Activated CD4-positive, alpha-beta T cell treated with anti-CD3 and anti-CD28 coated beads, Interleukin-2, amount 10 ng/mL, durations not matched to agents 7 days and 5 days (primary cell): ENCODE measurements at places on chromosomes 7 and 10.
A peak's percentile ranks its signal among the peaks of the same experiment; 100 is the strongest.

- no peaks in the 10 kb centered on the region for H3K36me3 ChIP-seq
- H3K27me3 ChIP-seq: no peaks in the 10 kb centered on the region
- H3K4me1 ChIP-seq: no peaks in the 10 kb centered on the region
- DNase-seq: no peak
- no peak overlapping the region for H3K4me3 ChIP-seq
These were observed 157.4 kb upstream of the MAGI2 start for GRCh38 chr7:79610748-79611304.

GRCh38 chr10:7872041-7872442 lies 53.7 kb downstream of the TAF3 start:
- DNase-seq: no peak
- H3K4me3 ChIP-seq: peak overlapping the region; percentile 41
- H3K36me3 ChIP-seq: no peaks in the 10 kb centered on the region

GRCh38 chr10:123559823-123560092 lies 106.4 kb upstream of the GPR26 start:
- peaks cover 4% of the 10 kb centered on the region for H3K27me3 ChIP-seq
- H3K4me1 ChIP-seq: no peaks in the 10 kb centered on the region
- H3K36me3 ChIP-seq: no peaks in the 10 kb centered on the region
- no peak for DNase-seq

DNA sequence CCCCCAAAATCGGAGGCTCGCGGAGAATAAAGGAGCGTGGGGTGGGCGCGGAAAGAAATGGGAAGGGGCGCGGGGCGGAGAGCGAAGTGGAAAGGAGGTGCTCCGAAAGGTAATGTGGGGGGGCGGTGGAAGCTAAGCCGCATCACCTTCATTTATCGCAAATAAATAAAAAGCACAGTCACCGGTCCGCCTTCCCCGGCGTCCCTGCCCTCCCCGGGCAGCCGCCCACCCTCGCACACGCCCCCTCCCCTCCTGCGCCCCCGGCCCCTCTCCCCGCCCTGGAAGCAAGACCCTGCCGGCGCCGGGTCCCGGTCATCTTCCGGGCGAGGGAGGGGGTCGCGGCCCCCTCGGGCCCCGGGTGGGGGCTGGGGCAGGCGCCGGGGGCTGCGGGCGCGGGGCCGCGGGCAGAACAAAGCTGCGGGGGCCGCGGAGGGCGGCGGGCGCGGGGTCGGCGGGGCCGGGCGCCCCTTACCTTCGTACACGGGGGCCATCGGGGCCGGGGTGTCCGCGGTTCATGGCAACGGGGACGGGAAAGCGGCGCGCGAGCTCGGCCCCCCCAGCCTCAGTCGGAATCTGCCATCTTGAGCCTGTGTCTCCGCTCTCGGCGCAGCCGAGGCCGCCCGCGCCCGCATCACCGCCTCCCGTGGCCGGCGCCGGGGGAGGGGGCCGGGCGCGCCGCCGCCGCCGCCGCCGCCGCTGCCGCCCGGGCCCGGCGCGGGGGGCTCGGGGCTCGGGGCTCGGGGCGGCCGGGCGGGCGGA lies 486 bp downstream of the HIPK2 start:
- peaks cover 12% of the 10 kb centered on the region for H3K36me3 ChIP-seq
- peak overlapping the region; percentile 98 for H3K27ac ChIP-seq
- DNase-seq: peak; percentile 42
- H3K4me3 ChIP-seq: peak overlapping the region; percentile 98
- H3K27me3 ChIP-seq: peaks cover 9% of the 10 kb centered on the region

DNA sequence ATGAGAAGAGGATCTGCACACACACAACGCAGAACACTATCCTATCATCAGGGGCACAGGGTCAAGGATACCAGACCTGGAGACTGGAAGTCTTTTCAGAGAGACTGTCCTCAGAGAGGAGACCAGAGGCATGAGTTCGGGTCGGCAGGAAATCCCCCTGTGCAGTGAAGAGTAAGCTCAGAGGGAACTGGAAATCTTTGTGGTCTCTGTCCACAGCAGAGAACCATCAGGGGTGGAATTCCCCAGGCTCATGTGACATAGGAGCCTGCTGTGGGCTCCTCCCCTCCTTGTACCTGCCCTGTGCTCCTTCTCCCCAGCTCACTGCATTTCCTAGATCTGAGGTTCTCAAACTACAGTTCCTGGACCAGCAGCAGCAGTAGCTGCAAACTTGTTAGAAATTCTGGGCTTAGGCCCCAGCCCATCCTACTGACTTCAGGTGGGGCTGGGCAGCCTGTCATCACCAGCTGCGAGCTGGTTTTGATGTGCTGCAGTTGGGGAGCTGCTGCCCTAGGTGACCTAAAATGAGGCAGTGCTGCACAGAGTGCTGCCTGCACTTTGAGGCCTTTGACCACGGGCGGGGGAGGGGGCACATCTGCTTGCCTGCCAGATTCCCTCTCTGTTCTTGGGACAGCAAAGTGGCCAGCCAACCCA lies 2.4 kb downstream of the ZMIZ2 start:
- DNase-seq: peak; percentile 46

DNA sequence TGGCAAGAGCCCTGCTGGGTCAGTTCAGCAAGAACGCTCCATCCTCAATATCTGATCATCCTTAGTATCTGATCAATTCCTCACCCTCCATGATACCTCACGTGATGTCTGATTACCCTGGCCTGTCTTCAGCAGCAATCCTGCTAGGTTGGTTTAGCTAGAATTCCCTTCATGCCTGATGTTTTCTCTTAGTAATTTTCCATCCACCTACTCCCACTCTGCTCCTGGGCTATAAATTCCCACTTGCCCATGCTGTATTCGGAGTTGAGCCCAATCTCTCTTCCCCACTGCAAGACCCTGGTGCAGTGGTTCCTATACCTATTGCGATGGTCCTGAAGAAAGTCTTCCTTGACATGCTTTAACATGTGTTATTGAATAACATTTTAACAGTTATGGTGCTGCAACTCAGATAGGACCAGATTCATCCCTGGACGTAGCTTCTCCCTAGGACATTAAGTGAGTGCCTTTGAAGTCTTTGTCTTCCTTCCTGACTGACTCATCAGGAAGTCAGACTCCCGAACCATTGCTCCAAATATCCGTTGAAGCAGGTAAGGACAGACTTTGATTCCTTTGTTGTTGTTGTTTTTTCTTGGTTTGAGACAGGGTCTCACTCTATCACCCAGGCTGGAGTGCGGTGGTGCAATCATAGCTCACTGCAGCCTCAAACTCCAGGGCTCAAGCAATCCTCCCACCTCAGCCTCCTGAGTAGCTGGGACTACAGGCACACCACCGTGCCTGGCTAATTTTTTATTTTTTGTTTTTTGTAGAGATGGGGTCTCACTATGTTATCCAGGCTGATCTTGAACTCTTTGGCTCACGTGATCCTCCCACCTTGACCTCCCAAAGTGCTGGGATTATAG lies 29.4 kb upstream of the CLDN3 start:
- no peak overlapping the region for H3K4me3 ChIP-seq
- no peak for DNase-seq
- no peaks in the 10 kb centered on the region for H3K27me3 ChIP-seq

DNA sequence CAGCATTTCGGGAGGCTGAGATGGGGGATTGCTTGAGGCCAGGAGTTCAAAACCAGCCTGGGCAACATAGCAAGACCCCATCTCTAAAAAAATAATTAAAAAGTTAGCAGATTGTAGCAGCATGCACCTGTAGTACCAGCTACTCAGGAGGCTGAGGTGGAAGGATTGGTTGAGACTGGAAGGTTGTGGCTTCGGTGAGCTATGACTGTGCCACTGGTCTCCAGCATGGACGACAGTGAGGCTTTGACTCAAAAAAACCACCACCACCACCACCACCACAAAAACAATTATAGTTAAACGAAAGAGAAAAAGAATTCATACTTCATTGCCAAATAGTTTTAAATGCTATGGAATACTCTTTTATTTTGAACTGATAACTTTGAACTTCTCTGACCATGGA lies 63.4 kb downstream of the VTI1A start:
- H3K4me3 ChIP-seq: no peak overlapping the region
- H3K36me3 ChIP-seq: peaks cover 5% of the 10 kb centered on the region
- peak; percentile 9 for DNase-seq
- H3K27me3 ChIP-seq: no peaks in the 10 kb centered on the region
- no peak overlapping the region for H3K27ac ChIP-seq

- H3K4me1 ChIP-seq: peaks cover 23% of the 10 kb centered on the region
- DNase-seq: no peak
- H3K27ac ChIP-seq: no peak overlapping the region
- H3K36me3 ChIP-seq: no peaks in the 10 kb centered on the region
- H3K4me3 ChIP-seq: no peak overlapping the region
These were observed 15.4 kb downstream of the PDZD7 start for GRCh38 chr10:101015582-101015973.

- H3K4me1 ChIP-seq: no peaks in the 10 kb centered on the region
- no peaks in the 10 kb centered on the region for H3K27me3 ChIP-seq
- no peaks in the 10 kb centered on the region for H3K36me3 ChIP-seq
These were observed 33.2 kb downstream of the CNNM2 start for GRCh38 chr10:102951316-102951715.

- no peak overlapping the region for H3K27ac ChIP-seq
- no peaks in the 10 kb centered on the region for H3K36me3 ChIP-seq
- peaks cover 11% of the 10 kb centered on the region for H3K27me3 ChIP-seq
- H3K4me1 ChIP-seq: no peaks in the 10 kb centered on the region
- no peak overlapping the region for H3K4me3 ChIP-seq
- DNase-seq: no peak
These were observed 84.0 kb upstream of the ELMO1 start for GRCh38 chr7:37532636-37533035.

DNA sequence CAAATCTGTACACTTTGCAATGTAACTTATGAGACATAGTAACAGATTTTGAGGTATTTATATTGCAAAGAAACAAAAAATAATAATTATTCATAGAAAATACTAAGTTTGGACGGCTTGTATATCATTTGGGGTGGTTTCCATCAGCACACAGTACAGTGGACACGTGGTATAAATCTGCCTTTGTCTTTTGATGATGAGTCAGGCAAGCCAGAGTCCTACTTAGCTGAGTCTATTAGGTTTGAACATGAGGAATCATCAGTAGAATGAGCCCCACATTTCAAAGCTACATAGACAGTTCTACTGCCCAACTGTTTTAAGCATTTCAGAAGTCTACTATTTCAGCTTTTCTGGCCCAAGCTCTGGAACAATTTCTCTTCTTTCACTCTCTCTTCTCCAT lies 803.2 kb downstream of the PHTF2 start:
- no peak for DNase-seq
- no peak overlapping the region for H3K4me3 ChIP-seq
- H3K27me3 ChIP-seq: no peaks in the 10 kb centered on the region
- no peaks in the 10 kb centered on the region for H3K36me3 ChIP-seq
- H3K4me1 ChIP-seq: no peaks in the 10 kb centered on the region

DNA sequence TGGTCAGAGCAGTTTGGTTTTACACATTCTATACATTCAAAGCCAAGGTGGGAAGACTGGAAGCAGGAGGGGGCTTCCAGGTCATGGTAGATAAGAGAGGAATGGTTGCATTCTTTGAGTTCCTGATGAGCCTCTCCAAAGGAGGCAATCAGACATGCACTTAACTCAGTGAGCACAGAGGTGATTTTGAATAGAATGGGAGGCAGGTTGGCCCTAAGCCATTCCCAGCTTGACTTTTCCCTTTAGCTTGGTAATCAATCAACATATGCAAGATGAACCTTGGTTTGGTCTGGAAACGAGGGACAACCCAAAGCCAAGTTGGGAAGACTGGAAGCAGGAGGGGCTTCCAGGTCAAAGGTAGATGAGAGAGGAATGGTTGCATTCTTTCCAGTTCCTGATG lies 31.4 kb downstream of the TCERG1L start:
- DNase-seq: no peak
- no peaks in the 10 kb centered on the region for H3K36me3 ChIP-seq
- no peaks in the 10 kb centered on the region for H3K4me1 ChIP-seq

DNA sequence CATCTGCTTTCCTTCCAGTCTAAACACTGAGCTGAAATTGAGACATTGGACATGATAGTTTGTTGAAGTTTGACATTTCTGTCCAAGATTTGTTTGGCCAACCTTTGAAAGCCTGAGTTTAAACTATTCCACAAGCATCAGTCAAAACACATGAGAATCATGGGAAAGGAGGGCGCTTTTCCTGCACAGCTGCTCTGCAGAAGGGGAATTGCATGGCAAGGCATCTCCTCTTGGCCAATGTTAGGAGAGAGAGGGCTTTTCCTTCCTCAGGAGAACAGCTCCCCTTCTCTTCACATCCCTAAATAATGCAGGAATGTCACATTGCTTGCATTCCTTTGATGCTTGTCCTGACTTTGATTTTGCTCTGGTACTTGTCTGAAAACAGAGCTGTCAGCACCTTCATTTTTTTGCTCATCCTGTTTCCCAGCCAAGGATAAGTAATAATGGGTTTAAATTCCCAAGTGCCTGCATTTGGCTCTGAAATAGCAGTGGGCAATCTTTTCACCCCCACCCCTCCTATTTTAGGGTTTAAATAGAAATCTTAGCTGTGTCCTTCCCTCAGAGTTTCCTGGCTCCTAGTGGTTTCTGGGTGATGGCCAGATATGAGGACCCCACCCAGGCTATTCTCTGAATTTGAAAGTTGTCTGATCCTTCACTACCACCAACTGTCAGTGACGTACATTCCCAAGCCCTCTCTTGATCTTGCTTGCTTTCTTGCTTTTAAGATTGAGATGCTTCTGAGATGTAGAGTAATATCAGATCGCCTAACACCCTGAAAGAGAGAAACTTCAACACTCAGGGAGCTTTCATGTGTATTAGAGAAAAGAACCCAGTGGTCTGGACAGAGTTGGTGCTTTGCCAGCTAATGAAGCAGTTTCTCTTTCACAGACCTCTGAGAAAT lies 75.2 kb upstream of the NPVF start:
- peaks cover 4% of the 10 kb centered on the region for H3K27me3 ChIP-seq
- H3K36me3 ChIP-seq: no peaks in the 10 kb centered on the region
- no peak for DNase-seq
- no peak overlapping the region for H3K4me3 ChIP-seq
- H3K27ac ChIP-seq: no peak overlapping the region

GRCh38 chr7:142380069-142380468 lies 122.2 kb upstream of the PRSS58 start:
- no peaks in the 10 kb centered on the region for H3K36me3 ChIP-seq
- peaks cover 2% of the 10 kb centered on the region for H3K27me3 ChIP-seq
- H3K4me1 ChIP-seq: peaks cover 23% of the 10 kb centered on the region

DNA sequence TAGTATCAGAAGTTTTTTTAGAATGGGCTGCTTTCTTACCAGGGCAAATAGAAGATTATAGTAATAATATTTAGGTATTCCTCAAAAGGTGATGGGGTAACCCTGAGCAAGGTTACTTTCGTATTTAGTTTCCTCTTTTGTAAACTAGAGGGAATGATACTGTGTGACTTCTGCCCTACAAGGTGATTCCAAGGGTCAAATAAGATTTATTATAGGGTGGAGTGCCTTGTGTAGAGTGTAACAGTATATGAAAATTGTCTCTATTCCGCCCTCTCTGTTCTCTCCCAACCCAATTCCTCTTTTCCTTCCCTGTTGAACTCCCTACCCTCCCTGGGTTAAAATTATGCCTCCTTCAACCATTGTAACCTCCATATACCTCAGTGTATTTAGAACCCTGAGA lies 5.3 kb downstream of the SLC35G1 start:
- H3K4me1 ChIP-seq: peaks cover 27% of the 10 kb centered on the region
- no peak for DNase-seq
- H3K27ac ChIP-seq: no peak overlapping the region
- H3K36me3 ChIP-seq: peaks cover 13% of the 10 kb centered on the region
- H3K27me3 ChIP-seq: no peaks in the 10 kb centered on the region
